ENCODE measurements at places on chromosomes 2 and 18. TPM values are rescaled to one million over a fixed set of nuclear protein-coding genes. Genes with fewer than 3 reads are reported as not detected.

- no peaks in the 10 kb centered on the region for H3K36me3 ChIP-seq
- no peaks in the 10 kb centered on the region for H3K4me1 ChIP-seq
- DNase-seq: peak; percentile 9
- no peak overlapping the region for H3K4me3 ChIP-seq
Observed at GRCh38 chr2:94870440-94871225, 597 bp upstream of the TEKT4 start.

The MAPK4 gene
- 21.7 TPM for total RNA-seq

GRCh38 chr18:44539926-44540325, 140.8 kb upstream of the SETBP1 start:
- no peak overlapping the region for H3K27ac ChIP-seq
- H3K36me3 ChIP-seq: no peaks in the 10 kb centered on the region
- H3K27me3 ChIP-seq: no peaks in the 10 kb centered on the region
- no peaks in the 10 kb centered on the region for H3K4me1 ChIP-seq
- no peak for DNase-seq

The AQP12A gene
- total RNA-seq: not detected

GRCh38 chr2:217436386-217436785, 566.4 kb downstream of the TNS1 start:
- H3K4me3 ChIP-seq: no peak overlapping the region
- DNase-seq: peak; percentile 27
- no peaks in the 10 kb centered on the region for H3K27me3 ChIP-seq
- H3K27ac ChIP-seq: peak overlapping the region; percentile 70
- H3K36me3 ChIP-seq: no peaks in the 10 kb centered on the region

DNA sequence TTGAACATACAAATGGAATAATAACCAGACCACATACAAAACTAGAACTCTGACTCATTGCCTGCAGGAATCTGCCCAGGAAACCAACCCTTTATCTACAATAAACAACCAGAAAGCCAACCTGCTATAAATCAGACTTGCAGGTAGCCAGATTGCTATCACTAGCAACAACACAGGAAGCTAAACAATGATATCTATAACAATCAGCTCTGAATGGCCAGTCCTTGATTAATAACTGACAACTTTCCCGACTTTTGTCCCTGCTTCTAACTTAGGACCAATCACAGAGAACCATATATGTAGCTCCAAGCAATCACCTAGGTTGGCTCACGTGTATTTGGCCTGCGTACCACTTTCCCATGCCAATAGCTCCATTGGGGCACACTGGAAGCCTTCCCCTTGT, 470.8 kb downstream of the RIT2 start:
- no peak overlapping the region for H3K27ac ChIP-seq
- H3K4me1 ChIP-seq: peaks cover 3% of the 10 kb centered on the region
- H3K4me3 ChIP-seq: no peak overlapping the region
- no peaks in the 10 kb centered on the region for H3K27me3 ChIP-seq
- no peaks in the 10 kb centered on the region for H3K36me3 ChIP-seq

The RUFY4 gene
- not detected for total RNA-seq

The MRPL19 gene
- 57.0 TPM for total RNA-seq

The HOXD4 gene
- not detected for total RNA-seq

DNA sequence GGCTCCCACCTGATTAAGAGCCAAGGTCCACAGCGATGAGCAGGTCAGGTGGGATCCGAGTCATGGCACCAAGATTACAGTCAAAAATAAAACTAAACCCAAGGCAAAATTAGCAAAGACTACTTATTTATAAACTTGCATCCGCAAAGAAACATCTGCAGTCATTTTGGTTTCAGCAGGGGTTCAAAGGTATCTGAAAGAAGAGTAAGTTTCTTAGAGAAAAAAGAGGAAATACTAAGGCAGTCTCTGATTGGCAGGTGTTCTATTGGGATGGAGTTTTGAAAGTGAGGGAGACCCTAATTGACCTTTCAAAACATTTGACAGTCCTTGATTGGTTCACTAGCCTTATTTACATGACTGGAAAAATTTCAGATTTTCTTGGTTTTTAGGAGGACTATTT, 11.0 kb upstream of the PLB1 start:
- H3K4me1 ChIP-seq: no peaks in the 10 kb centered on the region
- no peak for DNase-seq
- H3K4me3 ChIP-seq: no peak overlapping the region

DNA sequence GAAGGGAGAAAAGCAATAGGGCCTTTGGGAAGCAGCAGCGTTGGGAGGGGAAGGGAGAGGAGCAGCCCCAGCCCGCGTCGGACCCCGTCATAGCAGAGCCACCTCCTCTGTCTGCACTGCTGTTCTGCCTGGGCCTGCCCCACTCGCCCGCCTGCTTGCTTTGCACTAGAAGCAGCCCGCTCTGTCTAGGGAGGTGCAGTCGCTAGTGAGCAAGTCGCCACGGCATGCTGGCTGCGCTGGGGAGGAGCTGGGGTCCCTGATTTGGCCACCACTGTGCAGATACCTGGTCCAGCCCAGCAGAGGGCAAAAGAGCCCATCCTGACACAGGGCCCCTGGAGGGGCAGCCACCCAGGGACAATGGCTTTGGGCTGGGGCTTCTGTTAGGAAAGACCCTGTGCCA, 8.0 kb upstream of the TMEM214 start:
- H3K4me1 ChIP-seq: peaks cover 17% of the 10 kb centered on the region
- H3K4me3 ChIP-seq: no peak overlapping the region
- no peaks in the 10 kb centered on the region for H3K27me3 ChIP-seq
- DNase-seq: no peak
- H3K27ac ChIP-seq: no peak overlapping the region

- H3K27ac ChIP-seq: peak overlapping the region; percentile 66
- H3K4me3 ChIP-seq: no peak overlapping the region
- H3K4me1 ChIP-seq: peaks cover 49% of the 10 kb centered on the region
Observed at GRCh38 chr2:128753321-128753720, 434.7 kb upstream of the HS6ST1 start.

- no peaks in the 10 kb centered on the region for H3K4me1 ChIP-seq
- no peaks in the 10 kb centered on the region for H3K36me3 ChIP-seq
- no peak overlapping the region for H3K27ac ChIP-seq
- no peak overlapping the region for H3K4me3 ChIP-seq
Observed at GRCh38 chr18:29874519-29875098, 1167.9 kb downstream of the DSC3 start.

- H3K36me3 ChIP-seq: no peaks in the 10 kb centered on the region
- no peak for DNase-seq
- no peak overlapping the region for H3K4me3 ChIP-seq
- H3K27me3 ChIP-seq: peaks cover 4% of the 10 kb centered on the region
Observed at GRCh38 chr2:97706112-97706511, 7.3 kb upstream of the ZAP70 start.

The GORASP2 gene
- 61.5 TPM for total RNA-seq

The PAX8 gene
- 0.44 TPM for total RNA-seq

DNA sequence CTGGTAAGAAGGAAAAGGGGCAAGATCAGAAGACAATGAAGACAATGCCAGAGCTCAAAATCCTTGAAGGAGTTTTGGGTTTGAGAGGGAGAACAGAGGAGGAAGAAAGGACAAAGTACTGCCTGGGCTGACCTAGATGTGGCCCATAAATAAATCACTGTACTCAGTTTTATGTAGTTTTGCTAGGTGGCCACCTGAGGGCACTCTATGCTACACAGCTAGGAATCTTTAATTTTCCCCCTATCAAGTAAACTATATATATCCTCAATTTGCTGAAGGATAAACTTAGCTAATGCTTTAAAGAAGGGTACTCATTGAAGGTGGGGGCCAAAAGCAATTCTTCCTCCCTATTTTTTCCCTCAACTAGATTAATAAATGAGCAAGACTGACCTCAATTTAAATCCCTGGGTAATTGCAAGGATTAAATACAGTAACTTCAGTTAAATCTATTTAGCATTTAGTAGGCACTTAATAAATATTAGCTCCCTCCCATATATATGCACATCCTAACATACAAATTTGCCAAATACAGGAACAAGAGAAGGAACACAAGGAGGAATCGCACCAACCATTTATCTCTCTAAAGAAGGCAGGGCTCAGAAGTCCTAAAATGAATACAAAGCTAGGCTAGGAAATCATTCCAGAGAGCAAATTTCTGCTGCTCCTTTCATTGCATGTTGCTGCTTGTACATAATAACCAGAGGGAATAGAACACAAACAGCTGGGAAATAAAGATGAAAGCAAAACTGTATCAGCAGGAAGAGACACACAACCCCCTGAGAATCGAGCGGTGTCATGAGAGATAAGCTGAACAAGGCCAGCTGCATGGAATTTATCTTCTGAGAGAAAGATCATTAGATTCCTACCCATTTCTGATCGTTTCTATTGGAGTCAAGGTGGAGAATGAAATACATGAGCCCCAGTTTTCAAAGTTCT, 540.1 kb downstream of the NRXN1 start:
- peaks cover 14% of the 10 kb centered on the region for H3K4me1 ChIP-seq
- no peak for DNase-seq
- no peaks in the 10 kb centered on the region for H3K36me3 ChIP-seq
- H3K27me3 ChIP-seq: peaks cover 9% of the 10 kb centered on the region
- peak overlapping the region; percentile 52 for H3K4me3 ChIP-seq

DNA sequence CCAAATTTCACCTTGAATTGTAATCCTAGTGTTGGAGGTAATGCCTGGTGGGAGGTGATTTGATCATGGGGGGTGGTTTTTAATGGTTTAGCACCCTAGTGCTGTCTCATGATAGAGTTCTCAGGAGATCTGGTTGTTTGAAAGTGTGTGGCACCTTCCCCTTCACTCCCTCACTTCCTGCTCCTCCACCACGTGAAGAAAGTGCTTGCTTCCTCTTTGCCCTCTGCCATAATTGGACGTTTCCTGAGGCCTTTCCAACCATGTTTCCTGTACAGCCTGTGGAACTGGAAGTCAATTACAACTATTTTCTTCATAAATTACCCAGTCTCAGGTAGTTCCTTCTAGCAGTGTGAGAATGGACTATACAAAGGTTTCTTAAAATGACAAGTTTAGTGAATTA, 251.8 kb upstream of the NETO1 start:
- no peaks in the 10 kb centered on the region for H3K27me3 ChIP-seq
- H3K36me3 ChIP-seq: no peaks in the 10 kb centered on the region
- H3K4me3 ChIP-seq: no peak overlapping the region
- no peak overlapping the region for H3K27ac ChIP-seq
- no peak for DNase-seq

The TMEM37 gene
- total RNA-seq: 2.4 TPM

- no peaks in the 10 kb centered on the region for H3K27me3 ChIP-seq
- no peaks in the 10 kb centered on the region for H3K36me3 ChIP-seq
- no peak overlapping the region for H3K4me3 ChIP-seq
Observed at GRCh38 chr2:145290986-145291385, 771.1 kb upstream of the ZEB2 start.

- H3K4me3 ChIP-seq: no peak overlapping the region
- no peaks in the 10 kb centered on the region for H3K36me3 ChIP-seq
- H3K4me1 ChIP-seq: peaks cover 27% of the 10 kb centered on the region
- no peak overlapping the region for H3K27ac ChIP-seq
- no peak for DNase-seq
Observed at GRCh38 chr2:28695245-28695647, 56.4 kb upstream of the PPP1CB start.

DNA sequence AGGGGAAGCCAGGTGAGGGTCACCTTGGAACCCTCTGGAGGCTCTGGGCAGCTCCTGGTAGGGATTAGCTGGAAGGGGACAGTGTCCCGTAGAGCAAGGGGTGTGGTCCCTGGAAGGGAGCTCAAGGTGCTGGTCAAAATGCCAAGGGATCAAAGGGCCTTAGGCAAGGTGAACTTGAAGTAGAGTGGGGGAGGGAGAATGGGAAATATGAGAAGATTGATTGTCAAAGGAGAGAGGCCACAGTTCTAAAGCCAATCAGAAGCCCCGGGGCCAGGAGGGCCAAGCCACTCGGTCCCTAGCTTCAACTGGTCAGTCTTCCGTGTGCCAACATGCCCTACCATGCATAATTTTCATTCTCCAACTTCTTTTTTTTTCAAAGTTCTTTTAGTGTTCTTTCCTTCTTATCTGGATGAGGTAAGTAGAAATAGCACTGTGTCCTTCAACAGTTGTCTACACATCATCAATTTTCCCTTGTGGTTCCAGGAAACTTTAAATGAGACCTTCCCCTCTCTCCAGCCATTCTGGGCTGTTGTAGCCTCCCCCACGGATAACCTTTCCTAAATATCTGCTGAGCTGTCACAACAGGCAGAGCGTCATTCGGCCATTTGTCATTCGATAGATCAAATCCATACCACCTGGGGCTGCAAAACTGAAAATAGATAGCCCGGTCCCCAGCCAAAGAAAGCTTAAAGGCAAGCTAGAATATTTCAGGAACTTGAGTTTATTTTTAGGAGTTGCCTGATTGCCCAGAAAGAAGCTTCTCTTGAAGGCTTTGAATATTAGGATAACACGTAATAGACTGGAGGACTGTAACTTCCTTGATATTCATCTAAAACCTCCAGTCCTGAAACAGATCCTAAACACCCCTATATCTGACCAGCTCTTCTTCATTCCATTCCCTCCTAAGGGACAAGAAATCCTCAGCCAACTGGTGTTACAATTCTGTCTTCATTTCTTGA, 83.3 kb downstream of the ALPK2 start:
- H3K36me3 ChIP-seq: peaks cover 5% of the 10 kb centered on the region
- peak overlapping the region; percentile 76 for H3K27ac ChIP-seq
- H3K4me3 ChIP-seq: no peak overlapping the region
- no peak for DNase-seq
- no peaks in the 10 kb centered on the region for H3K27me3 ChIP-seq
- H3K4me1 ChIP-seq: peaks cover 33% of the 10 kb centered on the region

The NT5C1B gene
- total RNA-seq: not detected

GRCh38 chr2:207565736-207566500, 36.2 kb downstream of the CREB1 start:
- H3K27me3 ChIP-seq: no peaks in the 10 kb centered on the region
- H3K27ac ChIP-seq: no peak overlapping the region
- no peak overlapping the region for H3K4me3 ChIP-seq
- peaks cover 21% of the 10 kb centered on the region for H3K4me1 ChIP-seq
- DNase-seq: no peak

GRCh38 chr2:154497019-154497418, 201.5 kb upstream of the KCNJ3 start:
- H3K27me3 ChIP-seq: no peaks in the 10 kb centered on the region
- H3K27ac ChIP-seq: peak overlapping the region; percentile 24
- H3K4me1 ChIP-seq: peaks cover 4% of the 10 kb centered on the region
- no peak for DNase-seq

The FNDC4 gene
- total RNA-seq: 1.7 TPM

DNA sequence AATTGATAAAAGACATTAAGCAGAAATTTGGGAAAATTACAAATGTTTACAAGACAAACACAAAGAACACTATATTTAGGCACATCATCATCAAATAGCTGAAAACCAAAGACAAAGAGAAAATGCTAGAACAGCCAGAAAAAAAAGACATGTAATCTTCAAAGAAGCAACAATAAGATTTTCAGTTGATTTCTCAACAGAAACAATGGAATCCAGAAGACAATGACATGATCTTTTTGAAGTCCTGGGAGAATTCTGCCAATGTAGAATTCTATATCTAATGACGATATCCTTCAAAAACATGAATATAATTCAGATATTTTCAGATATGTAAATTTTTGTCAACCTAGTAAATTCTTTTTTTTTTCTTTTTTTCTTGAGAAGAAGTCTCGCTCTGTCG, 179.0 kb downstream of the PTPRM start:
- no peaks in the 10 kb centered on the region for H3K27me3 ChIP-seq
- H3K4me1 ChIP-seq: peaks cover 82% of the 10 kb centered on the region
- no peaks in the 10 kb centered on the region for H3K36me3 ChIP-seq
- H3K4me3 ChIP-seq: no peak overlapping the region
- no peak for DNase-seq
- H3K27ac ChIP-seq: no peak overlapping the region

Data from left ventricle myocardium inferior (tissue), 1 donor.